Hepatocyte (in vitro differentiated cells): ENCODE measurements at places on chromosomes 13 and 19.

- no peaks in the 10 kb centered on the region for H3K36me3 ChIP-seq
- H3K27me3 ChIP-seq = peaks cover 100% of the 10 kb centered on the region
- H3K4me1 ChIP-seq = peaks cover 20% of the 10 kb centered on the region
- DNase-seq = no peak
- H3K4me3 ChIP-seq = no peak overlapping the region
These were observed 7.0 kb downstream of the POU4F1 start for GRCh38 chr13:78596399-78596735.

DNA sequence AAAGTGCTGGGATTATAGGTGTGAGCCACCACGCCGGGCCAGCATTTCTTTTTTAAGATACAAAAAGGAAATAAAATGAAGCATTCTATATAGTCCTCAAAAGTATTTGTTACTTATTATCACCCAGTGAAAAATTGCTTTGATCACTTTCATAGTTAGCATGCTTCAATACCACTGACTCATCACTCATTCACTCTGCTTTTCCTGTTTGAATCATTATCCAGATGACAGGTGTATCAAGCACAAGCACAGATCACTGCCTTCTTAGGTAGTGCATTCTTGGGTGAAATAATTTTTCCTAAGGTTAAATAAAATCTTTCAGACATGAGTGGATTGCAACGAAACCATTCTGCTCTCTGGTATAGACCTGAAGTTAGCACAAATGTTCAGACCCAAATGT is 35.8 kb upstream of the SPART start:
- DNase-seq = no peak
- no peak overlapping the region for H3K4me3 ChIP-seq
- no peaks in the 10 kb centered on the region for H3K36me3 ChIP-seq
- H3K4me1 ChIP-seq = peaks cover 13% of the 10 kb centered on the region

GRCh38 chr19:10736916-10737551 is 19.2 kb downstream of the DNM2 start:
- no peaks in the 10 kb centered on the region for H3K27me3 ChIP-seq
- peaks cover 2% of the 10 kb centered on the region for H3K4me1 ChIP-seq
- no peak for DNase-seq

GRCh38 chr19:5772416-5772815 is 12.1 kb downstream of the PRR22 start:
- no peak for DNase-seq
- no peaks in the 10 kb centered on the region for H3K36me3 ChIP-seq
- H3K27ac ChIP-seq = no peak overlapping the region
- no peaks in the 10 kb centered on the region for H3K4me1 ChIP-seq
- H3K4me3 ChIP-seq = no peak overlapping the region
- no peaks in the 10 kb centered on the region for H3K27me3 ChIP-seq

DNA sequence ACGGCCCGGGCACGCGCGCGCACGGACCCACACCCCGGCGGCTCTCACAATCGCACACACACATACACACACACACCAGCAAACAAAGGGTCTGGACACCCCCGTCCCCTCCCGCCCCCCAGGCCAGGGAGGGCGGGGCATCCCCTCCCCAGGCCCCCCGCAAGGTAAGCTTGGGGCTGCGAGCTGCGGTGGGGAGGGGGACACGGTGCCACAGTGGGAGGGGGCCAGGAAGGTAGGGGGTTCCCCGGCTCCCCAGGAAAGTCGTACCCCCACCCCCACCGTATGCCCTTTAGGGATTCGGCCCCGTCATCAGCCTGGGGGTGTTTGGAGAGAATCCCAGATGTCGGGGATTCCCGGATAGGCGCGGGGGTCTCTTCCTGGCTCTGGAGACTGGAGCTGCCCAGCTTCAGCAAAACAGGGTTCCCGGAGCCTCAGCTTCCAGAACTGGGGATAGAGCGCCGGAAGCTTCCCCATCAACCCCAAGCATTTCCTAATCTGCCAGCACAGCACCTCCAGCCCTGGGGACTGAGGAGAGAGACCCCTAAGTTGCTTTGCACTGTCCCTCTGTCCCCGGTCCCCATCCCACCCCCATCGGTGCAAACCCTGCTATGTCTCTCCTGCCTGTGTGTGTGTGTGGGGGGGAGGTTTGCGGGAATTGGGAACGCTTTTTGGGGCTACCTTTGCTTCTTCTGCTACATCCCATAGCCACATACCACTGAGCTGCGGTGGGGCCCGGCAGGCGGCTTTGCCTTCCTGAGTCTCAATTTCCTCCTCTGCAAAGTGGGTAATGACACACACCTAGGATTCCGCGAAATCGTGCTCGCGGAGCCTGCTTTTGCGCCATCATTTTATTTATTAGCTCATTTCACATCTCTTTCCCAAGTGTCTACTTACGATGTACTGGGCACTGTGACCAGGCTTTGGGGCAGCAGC is 1.8 kb upstream of the CDC37 start:
- H3K27me3 ChIP-seq = peaks cover 24% of the 10 kb centered on the region
- H3K4me3 ChIP-seq = peak overlapping the region; percentile 73
- H3K4me1 ChIP-seq = peaks cover 11% of the 10 kb centered on the region
- DNase-seq = peak; percentile 14
- H3K36me3 ChIP-seq = no peaks in the 10 kb centered on the region
- H3K27ac ChIP-seq = no peak overlapping the region

DNA sequence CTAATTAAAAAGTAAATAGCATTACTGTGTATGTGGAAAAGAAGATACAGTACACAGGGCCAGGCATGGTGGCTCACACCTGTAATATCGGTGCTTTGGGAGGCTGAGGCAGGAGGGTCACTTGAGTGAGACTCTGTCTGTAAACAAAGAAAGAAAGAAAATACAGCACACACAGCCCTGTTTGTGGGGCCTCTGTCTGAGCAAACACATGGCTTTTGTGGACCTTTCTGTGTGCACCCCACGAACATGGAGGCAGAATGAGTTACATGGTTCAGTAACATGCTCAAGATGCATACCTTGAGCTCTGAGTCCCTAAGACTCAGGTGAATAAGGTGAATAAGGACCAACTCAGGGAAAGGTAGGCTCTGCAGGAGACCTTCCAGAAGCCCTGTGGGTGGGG is 20.0 kb upstream of the AMER2 start:
- peaks cover 7% of the 10 kb centered on the region for H3K27me3 ChIP-seq
- H3K27ac ChIP-seq = no peak overlapping the region
- H3K4me3 ChIP-seq = no peak overlapping the region
- no peaks in the 10 kb centered on the region for H3K4me1 ChIP-seq
- DNase-seq = no peak
- H3K36me3 ChIP-seq = no peaks in the 10 kb centered on the region

DNA sequence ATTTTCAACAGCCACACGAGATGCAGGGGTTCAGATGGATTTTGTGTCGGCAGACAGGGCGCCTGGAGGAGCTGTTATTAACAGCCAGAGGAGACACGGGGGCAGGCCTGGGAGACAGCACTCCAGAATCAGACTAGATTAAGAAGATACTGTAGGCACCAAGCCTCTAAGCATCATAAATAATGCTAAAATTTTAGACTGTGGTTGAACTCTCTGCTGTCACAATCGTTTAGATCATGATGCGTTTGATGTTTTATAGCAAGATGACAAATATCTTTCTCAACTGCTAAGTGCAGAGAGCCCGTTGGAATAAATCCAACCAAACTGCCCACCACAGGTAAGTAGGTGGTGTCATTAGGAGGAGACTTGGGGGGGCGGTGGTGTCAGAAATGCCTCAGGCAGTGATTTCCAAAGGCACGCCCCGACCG is 63.9 kb downstream of the CEBPG start:
- DNase-seq = no peak
- no peaks in the 10 kb centered on the region for H3K27me3 ChIP-seq
- H3K4me1 ChIP-seq = peaks cover 20% of the 10 kb centered on the region
- no peak overlapping the region for H3K4me3 ChIP-seq
- no peak overlapping the region for H3K27ac ChIP-seq
- no peaks in the 10 kb centered on the region for H3K36me3 ChIP-seq

DNA sequence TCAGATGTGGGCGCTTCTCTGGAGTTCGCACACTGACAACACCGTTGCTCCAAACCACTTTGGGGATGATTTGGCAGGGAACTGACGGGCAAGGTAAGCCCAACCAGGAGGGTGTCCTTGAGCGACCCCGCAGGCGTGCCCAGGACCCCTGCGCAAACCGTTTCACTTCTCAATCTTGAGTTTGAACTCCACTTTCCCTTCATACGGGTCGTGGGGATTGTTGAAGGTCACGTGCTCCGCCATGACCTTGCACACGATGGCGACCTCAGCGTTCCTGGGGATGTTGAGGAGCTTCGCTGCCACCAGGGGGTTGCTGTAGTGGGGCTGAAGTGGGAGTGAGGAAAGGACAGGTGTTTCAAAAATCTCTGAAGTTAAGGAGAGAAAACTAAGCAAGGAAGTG is 8.8 kb downstream of the ATP4B start:
- no peak overlapping the region for H3K27ac ChIP-seq
- no peak for DNase-seq
